Stimulated activated CD4-positive, alpha-beta T cell treated with anti-CD3 and anti-CD28 coated beads, TNF-alpha, amount 100 ng/mL, for 48 hours (primary cell): ENCODE measurements at places on chromosomes 6 and 20.

DNA sequence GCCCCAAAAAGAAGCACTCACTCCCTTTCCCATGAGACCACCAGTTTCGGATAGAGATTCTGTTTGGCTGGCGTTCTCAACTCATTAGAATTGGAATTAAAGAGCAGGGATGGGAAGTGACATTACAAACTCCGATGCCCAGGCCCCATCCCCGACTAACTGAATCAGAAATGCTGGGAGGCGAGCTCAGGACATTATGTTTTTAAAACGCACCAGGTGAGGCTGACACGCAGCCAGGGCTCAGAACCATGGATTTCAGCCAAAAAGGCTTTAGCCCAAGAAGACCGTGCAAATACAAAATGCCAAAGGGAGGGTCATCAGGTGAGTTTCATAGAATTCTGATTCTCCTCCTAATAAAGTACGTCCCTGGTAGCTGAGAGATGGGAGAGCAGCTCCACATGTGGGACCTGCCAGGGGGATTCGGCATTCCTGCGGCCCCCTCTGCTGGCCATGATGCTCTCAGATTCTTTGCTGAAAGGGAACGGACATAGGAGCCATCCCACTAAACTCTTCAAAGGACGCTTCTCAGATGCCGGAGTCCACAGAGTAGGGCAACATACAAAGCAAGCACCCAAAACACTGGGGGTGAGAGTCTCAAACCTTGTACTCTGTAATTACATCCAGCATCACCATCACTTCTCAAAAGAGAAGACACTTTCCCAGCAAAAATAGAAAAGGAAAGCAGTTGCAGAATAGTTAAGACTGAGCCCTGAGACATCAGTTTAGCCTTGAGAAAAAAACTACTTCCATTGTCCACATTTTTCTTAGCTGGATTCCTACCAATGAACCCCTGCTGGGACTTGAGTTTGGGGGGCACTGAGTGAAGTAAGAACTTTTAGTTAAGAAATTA is 205.2 kb downstream of the BMP7 start:
- DNase-seq = no peak

GRCh38 chr6:51060262-51060762 is 241.6 kb downstream of the TFAP2B start:
- no peak for DNase-seq

DNA sequence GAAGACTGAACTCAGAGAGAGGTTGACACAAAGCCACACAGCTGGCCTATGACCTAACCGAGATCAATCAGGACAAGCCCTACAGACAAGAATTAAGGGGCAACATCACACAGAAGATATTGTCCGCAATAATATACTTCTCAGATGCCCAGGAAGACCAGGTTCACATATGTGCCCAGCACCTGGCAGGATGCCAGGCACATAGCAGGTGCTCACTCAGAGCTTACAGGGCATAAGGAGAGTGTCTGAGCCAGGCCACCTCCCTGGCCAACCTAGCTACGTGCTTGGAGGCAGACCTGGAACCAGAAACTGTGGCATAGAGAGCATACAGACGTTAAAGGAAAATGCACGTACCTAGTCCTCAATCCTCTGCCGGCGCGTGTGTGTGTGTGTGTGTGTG is 87.0 kb upstream of the LRFN2 start:
- DNase-seq = no peak

- DNase-seq = no peak
Measured at GRCh38 chr6:113671421-113671820, 185.7 kb upstream of the MARCKS start.

- no peak for DNase-seq
Measured at GRCh38 chr6:3233904-3234303, 6.5 kb upstream of the TUBB2B start.

DNA sequence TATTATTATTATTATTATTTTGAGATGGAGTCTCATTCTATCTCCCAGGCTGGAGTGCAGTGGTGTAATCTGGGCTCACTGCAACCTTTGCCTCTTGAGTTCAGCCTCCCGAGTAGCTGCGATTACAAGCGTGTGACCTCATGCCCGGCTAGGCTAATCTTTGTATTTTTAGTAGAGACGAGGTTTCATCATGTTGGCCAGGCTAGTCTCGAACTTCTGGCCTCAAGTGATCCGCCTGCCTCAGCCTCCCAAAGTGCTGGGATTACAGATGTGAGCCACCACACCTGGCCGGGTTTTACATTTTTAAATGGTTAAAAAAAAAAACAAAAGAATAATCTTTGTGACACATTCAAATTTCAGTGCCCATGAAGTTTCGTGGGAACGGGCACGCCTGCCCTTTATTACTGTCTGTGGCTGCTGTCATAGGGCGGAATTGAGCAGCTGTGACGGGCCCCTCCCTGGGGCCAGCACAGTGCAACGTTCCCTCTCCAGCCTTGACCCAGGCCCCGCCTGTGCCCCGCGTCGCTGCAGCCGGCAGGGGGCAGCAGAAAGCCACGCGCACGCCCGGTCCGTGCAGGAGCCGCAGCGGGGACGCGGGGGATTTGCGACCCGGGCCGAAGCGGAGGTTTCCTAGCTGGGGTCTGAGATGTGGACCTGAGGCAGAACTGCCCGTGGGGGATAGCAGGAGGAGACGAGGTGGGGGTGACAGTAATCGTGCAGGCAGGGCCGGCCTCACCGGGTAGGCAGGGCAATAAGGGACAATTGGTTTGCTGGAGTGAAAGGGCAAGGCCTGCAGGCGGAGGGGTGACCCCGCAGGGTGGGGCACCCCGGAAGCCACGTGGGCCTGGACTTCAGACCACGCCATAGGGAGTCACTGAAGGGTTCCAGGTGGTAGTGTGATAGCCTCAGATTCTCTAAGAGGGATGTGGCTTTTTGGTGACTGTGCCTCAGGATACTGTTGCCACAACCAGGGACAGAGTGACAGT is 54.3 kb downstream of the SYTL3 start:
- DNase-seq = peak; percentile 68

DNA sequence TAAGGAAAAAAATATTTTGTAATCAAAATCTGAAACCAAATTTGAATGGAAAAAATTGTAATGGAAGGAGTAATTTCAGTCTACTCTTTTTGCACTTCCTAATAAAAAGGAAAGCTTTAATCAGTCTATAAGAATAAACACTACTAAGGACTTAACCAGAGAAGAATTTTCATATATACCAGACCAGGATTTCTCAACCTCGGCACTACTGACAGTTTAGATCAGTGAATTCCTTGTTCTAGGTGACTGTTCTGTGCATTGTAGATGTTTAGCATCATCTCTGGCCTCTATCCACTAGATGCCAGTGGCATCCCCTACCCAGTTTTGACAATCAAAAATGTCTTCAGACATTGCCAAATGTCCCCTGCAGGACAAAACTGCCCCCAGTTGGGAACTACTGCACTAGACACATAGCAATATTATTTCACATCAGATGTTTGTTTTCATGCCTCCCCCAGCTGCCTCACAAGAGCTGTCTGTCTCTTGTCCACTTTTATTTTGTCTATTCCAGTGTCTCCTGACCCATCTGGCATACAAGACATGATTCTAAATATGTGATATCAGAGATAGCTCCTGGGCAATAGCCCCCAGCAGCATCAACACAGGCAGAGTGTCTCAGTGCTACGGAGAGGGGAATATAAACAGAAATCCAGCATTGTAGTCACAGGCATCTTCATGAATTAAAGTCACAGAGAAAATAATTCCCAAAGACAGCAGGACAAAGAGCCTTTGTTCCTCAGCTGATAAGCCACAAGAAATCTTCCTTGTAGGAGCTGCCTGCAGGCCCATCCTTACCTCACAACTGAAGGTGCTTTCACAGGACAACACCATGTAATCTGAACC is 27.0 kb downstream of the DNAAF9 start:
- no peak for DNase-seq

GRCh38 chr6:100093405-100093804 is 99.4 kb upstream of the MCHR2 start:
- DNase-seq = no peak

DNA sequence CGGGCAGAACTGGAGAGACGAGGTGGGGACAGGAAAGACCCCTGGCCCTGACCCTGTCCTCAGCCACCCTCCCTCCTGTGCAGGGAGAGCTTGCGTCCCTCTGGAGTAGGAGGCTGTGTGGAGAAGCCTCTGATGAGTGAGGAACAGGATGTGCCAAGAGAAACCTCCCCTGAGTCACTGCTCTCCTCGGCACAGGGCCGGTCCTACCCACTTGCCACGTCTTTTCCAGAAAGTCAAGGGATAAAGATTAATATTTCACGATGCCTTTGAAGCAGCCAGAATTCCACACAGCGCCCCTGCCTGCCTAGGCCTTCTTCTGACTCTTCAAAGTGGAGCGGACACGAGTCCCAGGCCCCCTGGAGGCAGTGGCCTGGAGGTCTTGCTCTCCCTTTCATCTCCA is 34.9 kb upstream of the THBS2 start:
- no peak for DNase-seq

DNA sequence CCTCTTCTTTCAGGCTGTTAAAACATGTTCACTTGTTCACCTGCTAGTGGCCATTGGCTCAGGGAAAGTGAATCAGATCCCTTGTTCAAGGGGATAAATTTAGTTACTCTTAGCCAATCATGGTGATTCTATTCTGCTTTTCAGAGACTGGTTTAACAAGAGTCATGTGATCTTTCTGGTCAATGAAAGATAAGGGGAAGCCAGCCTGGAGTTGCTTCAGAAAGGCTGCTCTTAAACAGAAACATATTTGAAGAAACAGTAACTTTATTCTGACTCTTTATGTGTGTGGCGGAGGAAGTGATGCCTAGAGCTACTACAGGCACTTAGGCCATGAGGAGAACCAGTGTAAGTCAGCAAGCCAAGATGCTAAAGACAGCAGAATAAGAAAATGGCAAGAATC is 28.1 kb upstream of the AHI1 start:
- DNase-seq = no peak
